ENCODE measurements at places on chromosomes 6 and 20.

DNA sequence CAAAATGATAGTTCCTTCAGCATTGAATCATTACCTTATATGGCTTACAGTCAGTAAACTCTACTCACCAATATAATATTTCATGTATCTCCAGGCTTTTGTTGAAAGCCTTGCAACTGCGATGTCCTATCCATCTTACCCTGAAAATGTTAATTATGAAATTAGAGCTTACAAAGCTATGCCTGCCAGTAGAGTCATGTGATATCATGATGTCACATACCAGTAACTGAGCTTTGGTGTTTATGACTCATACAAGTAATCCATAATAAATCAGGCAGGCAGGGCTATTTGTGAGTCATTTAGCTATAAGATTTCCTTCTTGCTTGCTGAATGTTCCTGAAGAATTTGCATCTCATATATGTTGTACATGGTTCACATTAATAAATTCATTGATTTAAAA, 44.9 kb upstream of the FAM83B start:
- no peaks in the 10 kb centered on the region for H3K36me3 ChIP-seq
- no peaks in the 10 kb centered on the region for H3K27me3 ChIP-seq
- no peak overlapping the region for H3K27ac ChIP-seq
- no peak for DNase-seq

GRCh38 chr6:105967917-105968602, 118.1 kb upstream of the PRDM1 start:
- peak; percentile 48 for DNase-seq
- H3K4me3 ChIP-seq, result no peak overlapping the region
- peaks cover 7% of the 10 kb centered on the region for H3K4me1 ChIP-seq
- peaks cover 4% of the 10 kb centered on the region for H3K27me3 ChIP-seq
- H3K36me3 ChIP-seq, result peaks cover 17% of the 10 kb centered on the region

- H3K27me3 ChIP-seq, result peaks cover 5% of the 10 kb centered on the region
- no peak overlapping the region for H3K4me3 ChIP-seq
- H3K36me3 ChIP-seq, result no peaks in the 10 kb centered on the region
- no peak for DNase-seq
Observed at GRCh38 chr20:58117944-58118343, 110.5 kb downstream of the ANKRD60 start.

DNA sequence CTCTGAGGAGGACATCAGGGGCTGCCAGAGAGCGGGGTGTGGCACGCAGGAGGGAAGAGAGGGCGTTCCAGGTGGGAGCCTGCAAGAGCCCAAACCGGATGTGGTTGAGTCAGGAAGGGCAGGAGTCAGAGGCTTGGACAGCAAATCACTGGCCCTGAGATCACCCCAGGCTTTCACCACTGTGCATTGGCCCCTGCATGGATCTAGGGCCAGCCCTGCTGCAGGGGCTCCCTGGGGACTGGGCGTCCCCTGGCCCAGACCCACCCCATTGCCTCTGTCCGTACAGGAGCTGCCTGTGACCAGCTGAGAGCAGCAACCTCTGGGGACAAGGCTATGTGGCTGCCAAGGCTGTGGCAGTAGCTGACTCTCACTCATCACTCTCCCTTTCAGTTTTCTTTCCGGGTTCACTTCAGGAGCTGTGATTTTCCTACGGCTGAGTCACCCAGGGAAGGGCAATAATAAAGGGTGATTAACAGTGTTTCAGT, 33.9 kb downstream of the KCNK17 start:
- H3K36me3 ChIP-seq, result no peaks in the 10 kb centered on the region
- no peaks in the 10 kb centered on the region for H3K4me1 ChIP-seq
- no peak overlapping the region for H3K27ac ChIP-seq
- peaks cover 23% of the 10 kb centered on the region for H3K27me3 ChIP-seq
- no peak overlapping the region for H3K4me3 ChIP-seq

DNA sequence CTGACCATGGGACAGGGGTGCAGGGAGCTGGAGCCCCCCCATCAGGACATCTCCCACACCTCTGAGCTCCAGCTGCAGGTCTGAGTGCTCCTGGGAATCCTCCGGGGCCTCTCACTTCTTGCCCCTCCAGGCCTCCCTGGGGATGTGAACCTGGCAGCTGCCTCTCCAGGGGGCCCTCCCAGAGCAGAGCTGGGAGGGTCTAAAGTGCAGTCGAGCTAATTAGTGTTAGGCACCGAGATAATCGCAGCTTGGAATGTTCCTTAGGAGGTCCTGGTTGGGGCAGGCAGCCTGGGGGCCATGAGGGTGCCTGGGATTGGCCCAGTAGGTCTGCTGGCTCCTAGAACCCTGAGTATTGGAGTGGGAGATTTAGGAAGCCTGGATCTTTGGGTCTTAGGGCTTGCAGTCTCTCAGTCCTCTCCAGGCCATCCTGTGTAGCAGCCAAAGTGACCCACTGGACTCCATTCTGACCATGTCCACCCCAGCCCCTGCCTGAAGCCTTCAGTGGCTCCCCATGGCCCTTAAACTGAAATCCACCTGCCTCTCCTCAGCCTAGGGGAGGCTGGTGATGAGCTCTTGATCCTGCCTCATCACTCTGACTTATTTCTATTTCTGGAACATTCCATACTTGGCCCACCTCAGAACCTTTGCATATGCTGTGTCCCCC, 26.0 kb downstream of the CEBPB start:
- H3K27ac ChIP-seq, result no peak overlapping the region
- H3K4me3 ChIP-seq, result no peak overlapping the region
- no peak for DNase-seq
- peaks cover 15% of the 10 kb centered on the region for H3K27me3 ChIP-seq
- peaks cover 12% of the 10 kb centered on the region for H3K4me1 ChIP-seq
- H3K36me3 ChIP-seq, result no peaks in the 10 kb centered on the region

GRCh38 chr6:32940656-32941213, at the start of gene HLA-DMB:
TSS of gene HLA-DMB (minus strand) at chr6:32941028. CDS start at chr6:32940807, 221 bp downstream.
- peaks cover 52% of the 10 kb centered on the region for H3K4me1 ChIP-seq
- peak; percentile 88 for DNase-seq
- peak within 1 kb of the TSS; percentile 81 for H3K4me3 ChIP-seq
- H3K27me3 ChIP-seq, result peaks cover 5% of the 10 kb centered on the region
- H3K36me3 ChIP-seq, result peaks cover 2% of the 10 kb centered on the region

- no peaks in the 10 kb centered on the region for H3K36me3 ChIP-seq
- no peak for DNase-seq
- H3K4me3 ChIP-seq, result peak overlapping the region; percentile 1
- peaks cover 11% of the 10 kb centered on the region for H3K4me1 ChIP-seq
Observed at GRCh38 chr6:156269751-156270369, 507.3 kb upstream of the ARID1B start.

GRCh38 chr6:138953451-138953850, 34.6 kb downstream of the REPS1 start:
- H3K27me3 ChIP-seq, result no peaks in the 10 kb centered on the region
- H3K4me3 ChIP-seq, result no peak overlapping the region
- peaks cover 10% of the 10 kb centered on the region for H3K36me3 ChIP-seq
- no peak overlapping the region for H3K27ac ChIP-seq

GRCh38 chr20:23456409-23456808, 3.7 kb upstream of the CST11 start:
- H3K4me3 ChIP-seq, result no peak overlapping the region
- peaks cover 13% of the 10 kb centered on the region for H3K4me1 ChIP-seq
- no peak overlapping the region for H3K27ac ChIP-seq
- H3K36me3 ChIP-seq, result no peaks in the 10 kb centered on the region
- H3K27me3 ChIP-seq, result peaks cover 4% of the 10 kb centered on the region

GRCh38 chr20:52035977-52036376, 155.6 kb downstream of the ZFP64 start:
- H3K27me3 ChIP-seq, result no peaks in the 10 kb centered on the region
- H3K36me3 ChIP-seq, result no peaks in the 10 kb centered on the region
- no peak for DNase-seq
- no peak overlapping the region for H3K4me3 ChIP-seq

- no peak for DNase-seq
- H3K4me1 ChIP-seq, result peaks cover 30% of the 10 kb centered on the region
- H3K27ac ChIP-seq, result peak overlapping the region; percentile 81
- peaks cover 38% of the 10 kb centered on the region for H3K27me3 ChIP-seq
- H3K4me3 ChIP-seq, result peak overlapping the region; percentile 93
Observed at GRCh38 chr6:105995391-105995865, 90.7 kb upstream of the PRDM1 start.

GRCh38 chr20:37567671-37568588, 40.3 kb upstream of the BLCAP start:
- H3K4me1 ChIP-seq, result peaks cover 2% of the 10 kb centered on the region
- H3K4me3 ChIP-seq, result no peak overlapping the region
- H3K36me3 ChIP-seq, result no peaks in the 10 kb centered on the region
- peaks cover 52% of the 10 kb centered on the region for H3K27me3 ChIP-seq

DNA sequence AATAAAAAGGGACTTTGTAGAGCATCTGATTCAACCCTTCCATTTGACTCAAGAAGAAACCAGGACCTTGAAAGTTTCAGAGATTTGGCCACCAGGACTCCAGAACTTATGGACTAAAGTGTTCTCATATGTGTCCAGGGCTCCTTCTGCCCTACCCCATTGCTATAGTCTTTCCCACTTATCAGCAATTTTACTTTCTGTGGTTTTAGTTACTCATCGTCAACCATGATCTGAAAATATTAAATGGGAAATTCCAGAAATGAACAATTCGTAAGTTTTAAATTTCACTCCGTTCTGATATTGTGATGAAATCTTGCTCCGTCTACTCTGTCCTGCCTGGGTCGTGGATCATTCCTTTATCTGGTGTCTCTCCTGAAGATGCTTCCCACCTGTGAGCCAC, 259.8 kb downstream of the PHACTR1 start:
- H3K4me1 ChIP-seq, result no peaks in the 10 kb centered on the region
- peaks cover 10% of the 10 kb centered on the region for H3K27me3 ChIP-seq
- no peak for DNase-seq
- no peaks in the 10 kb centered on the region for H3K36me3 ChIP-seq
- no peak overlapping the region for H3K4me3 ChIP-seq

- no peaks in the 10 kb centered on the region for H3K27me3 ChIP-seq
- H3K4me3 ChIP-seq, result no peak overlapping the region
- H3K4me1 ChIP-seq, result peaks cover 17% of the 10 kb centered on the region
Observed at GRCh38 chr6:45614488-45615285, 237.0 kb upstream of the SUPT3H start.
